ENCODE measurements at places on chromosomes 16 and 17. TPM values are rescaled to one million over a fixed set of nuclear protein-coding genes. Genes with fewer than 3 reads are reported as not detected.

GRCh38 chr17:4389079-4389478, 22.6 kb upstream of the UBE2G1 start:
- DNase-seq, result no peak

The CIBAR2 gene
- not detected for total RNA-seq

GRCh38 chr17:69061721-69062556, 1.2 kb upstream of the ABCA9 start:
- DNase-seq, result no peak

DNA sequence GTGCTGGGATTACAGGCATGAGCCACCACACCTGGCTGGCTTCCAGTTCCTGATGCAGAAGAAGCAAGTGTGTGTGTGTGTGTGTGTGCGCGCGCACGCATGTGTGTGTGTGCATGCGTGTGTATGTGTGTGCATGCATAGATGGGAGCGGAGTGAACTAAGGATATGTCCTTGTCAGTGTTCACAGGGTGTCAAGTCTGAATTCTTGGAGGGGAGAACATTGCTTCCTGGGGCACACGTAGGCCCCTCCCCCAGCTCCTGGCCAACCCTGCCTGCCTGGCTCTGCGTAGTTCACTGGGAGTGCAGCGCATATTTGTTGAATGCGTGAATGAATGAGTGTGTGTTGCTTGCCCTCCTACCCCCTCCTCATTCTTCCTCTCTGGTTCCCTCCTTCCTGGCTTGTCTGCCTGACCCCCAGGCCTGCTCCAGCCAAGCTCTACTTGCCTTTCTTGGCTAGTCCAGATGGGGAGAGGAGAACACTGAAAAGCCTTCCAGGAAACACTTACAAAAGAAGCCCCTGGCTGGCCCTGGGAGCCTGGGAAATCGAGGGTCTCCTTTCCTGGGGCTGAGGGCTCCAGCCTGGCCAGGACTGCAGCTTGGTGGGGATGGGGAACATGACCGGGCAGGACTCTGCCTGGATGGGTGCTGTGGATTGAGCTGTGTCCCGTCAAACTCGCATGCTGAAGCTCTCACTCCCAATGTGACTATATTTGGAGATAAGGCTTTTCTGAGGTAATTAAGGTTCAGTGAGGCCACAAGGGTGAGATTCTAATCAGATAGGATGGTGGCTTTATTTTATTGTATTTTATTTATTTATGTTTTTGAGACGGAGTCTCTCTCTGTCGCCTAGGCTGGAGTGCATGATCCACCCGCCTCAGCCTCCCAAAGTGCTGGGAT, 27.9 kb downstream of the IGFBP4 start:
- no peak for DNase-seq

DNA sequence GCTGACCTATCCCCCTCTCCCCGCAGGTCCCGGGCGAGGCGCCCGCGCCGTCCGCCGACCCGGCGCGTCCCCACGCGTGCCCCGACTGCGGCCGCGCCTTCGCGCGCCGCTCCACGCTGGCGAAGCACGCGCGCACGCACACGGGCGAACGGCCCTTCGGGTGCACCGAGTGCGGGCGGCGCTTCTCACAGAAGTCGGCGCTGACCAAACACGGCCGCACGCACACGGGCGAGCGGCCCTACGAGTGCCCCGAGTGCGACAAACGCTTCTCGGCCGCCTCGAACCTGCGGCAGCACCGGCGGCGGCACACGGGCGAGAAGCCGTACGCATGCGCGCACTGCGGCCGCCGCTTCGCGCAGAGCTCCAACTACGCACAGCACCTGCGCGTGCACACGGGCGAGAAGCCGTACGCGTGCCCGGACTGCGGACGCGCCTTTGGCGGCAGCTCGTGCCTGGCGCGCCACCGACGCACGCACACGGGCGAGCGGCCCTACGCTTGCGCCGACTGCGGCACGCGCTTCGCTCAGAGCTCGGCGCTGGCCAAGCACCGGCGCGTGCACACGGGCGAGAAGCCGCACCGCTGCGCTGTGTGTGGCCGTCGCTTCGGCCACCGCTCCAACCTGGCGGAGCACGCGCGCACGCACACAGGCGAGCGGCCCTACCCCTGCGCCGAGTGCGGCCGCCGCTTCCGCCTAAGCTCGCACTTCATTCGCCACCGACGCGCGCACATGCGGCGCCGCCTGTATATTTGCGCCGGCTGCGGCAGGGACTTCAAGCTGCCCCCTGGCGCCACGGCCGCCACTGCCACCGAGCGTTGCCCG, 10.3 kb downstream of the ZNF771 start:
- no peak for DNase-seq

DNA sequence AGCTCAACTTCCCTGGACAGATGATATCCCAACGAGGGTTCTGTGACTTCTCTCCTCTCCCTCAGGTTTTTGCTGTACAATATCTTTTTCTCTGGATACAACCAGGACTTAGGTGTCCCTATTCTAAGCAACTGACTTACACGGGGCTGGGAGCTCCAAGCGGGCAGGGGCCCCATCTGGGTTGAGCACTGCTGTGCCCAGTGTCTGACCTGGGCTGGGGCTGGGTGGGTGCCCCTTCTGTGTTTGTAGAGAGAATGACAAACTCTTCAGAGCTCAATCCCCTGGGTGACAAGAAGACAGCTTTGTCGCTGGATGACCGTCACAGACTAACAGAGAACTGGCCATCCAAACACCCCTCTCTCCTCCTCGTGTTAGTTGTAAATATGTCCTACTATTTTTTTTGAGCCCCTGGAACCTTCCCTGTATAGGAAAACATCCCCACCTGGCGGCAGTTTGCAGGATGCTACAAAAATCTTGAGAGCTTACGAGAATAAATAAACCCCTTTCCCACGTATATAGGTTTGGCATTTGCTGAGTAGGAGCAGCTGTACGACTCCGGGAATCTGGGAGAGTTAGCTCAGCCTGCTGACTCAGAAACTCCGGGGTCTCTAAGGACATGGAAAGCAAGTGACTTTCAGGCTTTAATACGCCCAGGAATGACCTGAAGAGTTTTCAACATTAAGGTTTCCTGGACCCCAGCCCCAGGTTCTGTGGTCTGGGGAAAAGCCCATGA, 23.7 kb upstream of the RCVRN start:
- no peak for DNase-seq

DNA sequence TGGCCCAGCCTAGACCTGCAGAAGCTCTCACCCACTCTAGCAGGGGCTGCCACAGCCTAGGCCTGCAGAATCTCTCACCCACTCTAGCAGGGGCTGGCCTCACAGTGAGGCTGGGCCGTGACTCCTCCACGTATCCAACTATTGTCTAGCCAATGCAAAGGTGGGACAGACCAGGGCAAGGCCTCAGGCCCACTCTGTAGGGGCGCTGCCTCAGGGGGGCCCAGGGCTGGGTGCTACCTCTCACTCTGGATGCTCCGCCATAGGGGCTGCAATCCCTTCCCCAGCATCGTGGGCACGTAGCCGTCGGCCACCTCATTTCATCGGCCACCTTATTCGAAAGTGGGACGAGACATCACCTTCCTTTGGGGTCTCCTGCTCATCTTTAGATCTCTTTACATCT, 51.7 kb downstream of the RPH3AL start:
- no peak for DNase-seq

GRCh38 chr17:15663691-15664090, 20.4 kb downstream of the TRIM16 start:
- DNase-seq, result no peak

The TLCD3A gene
- 28.7 TPM for total RNA-seq

The MCRIP2 gene
- total RNA-seq, result 25.7 TPM

- DNase-seq, result no peak
Measured at GRCh38 chr16:57051696-57052228, 40.6 kb upstream of the CPNE2 start.

- DNase-seq, result no peak
Measured at GRCh38 chr16:17215306-17215705, 255.5 kb downstream of the XYLT1 start.

DNA sequence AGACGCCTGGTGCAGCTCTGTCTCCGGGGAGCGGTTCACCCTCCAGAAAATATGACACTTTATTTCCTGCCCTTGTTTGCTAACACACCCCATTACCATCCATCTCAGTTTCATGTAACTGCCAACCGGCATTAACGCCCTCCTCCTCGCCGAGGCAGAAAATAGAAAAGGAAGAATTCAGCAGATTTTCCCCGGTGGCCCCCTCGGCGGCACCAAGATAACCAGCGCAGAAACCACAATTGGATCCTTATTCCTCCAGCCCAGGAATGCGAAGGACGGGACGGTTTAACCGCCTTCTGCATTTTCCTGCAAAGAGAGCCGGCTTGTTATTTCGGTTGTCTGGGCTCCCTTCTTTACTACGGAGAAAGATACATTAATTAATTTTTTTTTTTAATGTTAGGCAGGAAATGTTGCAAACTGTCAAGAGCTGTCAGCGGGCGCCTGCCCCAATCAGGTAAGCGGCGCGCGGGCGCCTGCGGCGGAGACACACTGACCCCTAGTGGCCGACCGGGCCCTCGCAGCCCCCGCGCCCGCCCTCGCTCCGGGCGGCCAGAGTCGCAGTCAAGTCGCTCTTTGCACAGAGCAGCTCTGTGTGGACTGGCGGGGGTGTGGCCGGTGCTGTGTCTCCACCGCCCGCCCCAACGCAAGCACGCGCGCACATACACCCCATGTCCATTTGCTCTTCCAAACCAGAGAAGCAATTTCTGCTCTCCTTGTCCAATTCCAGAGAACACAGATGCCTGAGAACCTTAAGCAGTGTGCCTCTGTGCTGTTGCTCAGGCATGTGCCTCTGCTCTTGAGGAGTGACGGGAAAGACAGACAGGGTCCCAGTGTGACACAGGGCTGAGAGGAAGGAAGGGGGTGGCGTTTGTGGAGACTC, 53.6 kb downstream of the C17orf67 start:
- DNase-seq, result no peak
